Lower lobe of right lung (tissue), 2 donors: ENCODE measurements at places on chromosomes 1 and 21.

DNA sequence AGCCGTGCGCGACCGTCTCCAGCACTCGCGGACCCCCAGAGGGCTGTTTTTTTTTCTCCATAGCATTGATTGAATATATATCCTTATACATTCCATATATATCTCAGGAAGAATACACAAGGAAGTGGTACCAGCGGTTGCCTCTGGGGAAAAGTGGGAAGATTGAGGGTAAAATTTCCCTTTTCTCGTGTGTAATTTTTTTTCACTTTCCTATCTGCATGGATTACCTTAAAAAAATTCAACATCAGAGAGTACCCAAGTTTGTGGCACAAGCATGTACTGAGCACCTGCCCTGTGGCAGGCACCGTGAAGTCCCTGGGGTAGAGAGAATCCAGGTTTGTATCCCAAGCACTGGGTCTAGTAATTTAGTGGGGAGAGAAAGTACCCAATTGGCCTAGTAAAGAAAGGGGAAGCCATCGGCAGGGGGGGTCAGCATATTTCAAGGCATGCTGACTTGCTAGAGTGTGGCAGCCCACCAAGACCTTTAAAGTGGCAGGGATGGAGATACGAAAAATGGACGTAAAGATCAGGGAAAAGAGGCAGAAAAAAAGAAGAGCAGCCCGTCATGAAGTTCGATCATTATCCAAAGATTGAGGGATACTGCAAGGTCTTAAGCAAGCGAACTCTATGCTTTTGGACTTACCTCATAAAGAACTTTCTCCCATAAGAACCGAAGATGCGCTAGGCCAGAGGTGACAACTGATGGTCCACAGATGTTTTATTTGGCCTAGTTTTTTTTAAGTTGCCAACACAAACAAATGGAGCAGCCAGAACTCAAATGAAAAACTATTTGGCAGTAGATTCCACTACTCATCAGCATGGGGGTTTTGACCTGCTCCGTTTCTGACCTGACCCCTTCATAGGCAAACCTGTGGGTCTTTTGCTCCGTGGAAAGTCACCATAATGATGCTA is 1.5 kb upstream of the HMGN1 start:
- DNase-seq = no peak

DNA sequence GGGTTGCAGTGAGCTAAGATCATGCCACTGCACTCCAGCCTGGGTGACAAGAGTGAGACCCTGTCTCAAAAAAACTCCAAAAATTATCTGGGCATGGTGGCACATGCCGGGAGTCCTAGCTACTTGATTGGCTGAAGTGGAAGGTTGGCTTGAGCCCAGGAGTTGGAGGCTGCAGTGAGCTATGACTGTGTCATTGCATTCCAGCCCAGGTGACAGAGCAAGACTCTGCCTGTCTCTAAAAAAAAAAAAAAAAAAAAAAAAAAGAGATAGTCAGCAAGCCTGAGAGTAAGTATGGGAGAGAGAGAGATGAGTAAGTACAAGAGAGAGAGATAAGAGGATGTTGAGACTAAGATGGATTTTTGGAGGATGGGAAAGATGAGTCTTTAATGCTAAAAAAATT is 180.8 kb upstream of the CACYBP start:
- DNase-seq = no peak

GRCh38 chr1:56255516-56256152 is 323.7 kb downstream of the PLPP3 start:
- DNase-seq = peak; percentile 54

- no peak for DNase-seq
Observed at GRCh38 chr1:194447636-194448035, 1261.2 kb upstream of the B3GALT2 start.
